ENCODE measurements at places on chromosomes 7 and 10. TPM values are rescaled to one million over a fixed set of nuclear protein-coding genes. Genes with fewer than 3 reads are reported as not detected.

DNA sequence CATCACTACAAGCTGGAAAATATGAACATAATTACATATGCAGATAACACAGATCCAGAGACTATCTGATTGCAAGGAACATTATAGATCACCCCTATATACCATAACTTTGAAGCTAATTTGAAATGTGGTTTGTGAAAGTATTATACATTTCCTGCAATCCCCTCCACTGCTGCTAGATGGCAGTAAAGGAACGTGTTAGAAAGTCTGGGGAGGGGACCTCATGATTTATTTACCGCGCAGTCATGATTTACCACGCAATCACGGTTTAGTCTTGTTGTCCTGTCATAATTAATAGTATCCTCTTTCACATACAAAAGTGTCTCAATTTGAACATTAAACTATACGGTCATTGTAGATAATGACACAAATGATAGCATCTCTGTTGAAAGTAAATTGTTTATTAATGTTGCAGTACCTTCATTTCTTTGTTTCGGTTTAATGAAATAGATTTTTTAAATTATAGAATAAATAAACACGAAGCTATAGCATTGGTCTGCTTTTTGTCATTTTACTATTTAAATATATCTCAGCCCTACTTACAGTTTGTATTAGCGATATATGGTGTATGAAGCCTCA is 145.3 kb upstream of the PRSS1 start:
- DNase-seq: no peak

- no peak for DNase-seq
Observed at GRCh38 chr10:28381466-28381865, 78.6 kb upstream of the MPP7 start.

DNA sequence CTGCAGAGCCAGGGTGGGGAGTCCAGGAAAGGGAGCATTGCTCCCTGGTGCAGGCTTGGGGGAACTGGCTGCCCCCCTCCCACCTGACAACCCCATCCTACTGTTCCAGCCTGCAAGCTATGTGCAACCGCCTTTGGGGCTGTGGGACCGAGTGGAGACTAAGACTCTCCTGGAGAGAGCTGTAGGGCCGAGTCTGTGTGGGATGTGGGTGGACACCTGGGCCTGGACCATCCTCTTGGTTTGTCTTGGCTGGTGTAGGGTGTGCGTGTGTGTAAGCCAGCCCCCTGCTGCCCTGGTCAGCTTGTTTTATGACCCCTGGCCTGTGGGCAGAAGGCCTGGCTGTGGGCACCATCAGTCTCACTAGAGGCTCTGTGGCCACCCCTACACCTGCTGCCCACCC is 1.6 kb upstream of the RAMP3 start:
- no peak for DNase-seq

- no peak for DNase-seq
Observed at GRCh38 chr10:105743343-105744056, 1102.4 kb downstream of the SORCS3 start.

DNA sequence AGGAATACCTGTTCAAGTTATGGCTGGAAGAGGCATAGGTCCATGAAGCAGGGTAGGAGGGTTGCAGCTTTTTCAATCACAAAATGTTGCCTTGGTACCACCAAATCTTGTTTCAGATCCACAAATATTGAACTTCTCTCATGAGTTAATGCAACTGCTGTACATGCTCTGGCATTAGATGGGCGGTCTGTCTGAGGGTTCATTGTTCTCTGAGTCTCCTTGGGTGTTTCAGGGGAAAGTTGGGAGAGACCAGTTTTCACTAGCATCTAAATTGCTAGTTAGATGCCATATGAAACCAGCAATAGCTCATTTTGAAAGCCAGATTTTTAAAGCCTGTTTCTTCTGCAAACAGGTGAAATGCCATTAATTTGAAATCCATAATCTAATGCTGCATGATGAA is 27.8 kb upstream of the ELMO1 start:
- DNase-seq: no peak

DNA sequence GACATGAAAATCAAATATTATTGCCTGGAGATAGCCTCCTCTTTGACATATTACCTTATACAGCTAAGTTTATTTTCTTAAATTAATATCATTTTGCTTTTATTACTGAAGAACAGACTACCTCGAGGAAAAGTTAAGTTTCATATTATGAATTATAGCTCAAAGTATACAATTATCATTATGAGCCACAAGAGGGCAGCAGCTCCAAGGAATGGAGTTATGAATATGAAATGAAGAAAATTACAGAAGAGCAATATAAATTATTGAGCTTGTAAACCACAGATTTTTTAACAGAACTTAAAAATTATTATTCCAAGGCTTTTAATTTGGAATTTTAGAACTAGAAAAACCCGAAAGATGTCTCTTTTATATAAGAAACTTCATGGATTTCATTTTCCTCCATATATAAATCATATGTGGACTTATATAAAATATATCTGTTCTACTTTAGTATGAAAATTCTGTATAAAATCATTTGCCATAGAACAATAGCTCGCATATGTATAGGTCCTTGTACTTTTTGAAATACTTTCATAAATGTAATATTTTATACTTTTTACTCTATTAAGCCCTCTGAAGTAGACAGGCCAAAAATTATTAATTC is 40.1 kb downstream of the IQUB start:
- no peak for DNase-seq

GRCh38 chr10:86413046-86413728 is 46.6 kb upstream of the GRID1 start:
- DNase-seq: no peak

DNA sequence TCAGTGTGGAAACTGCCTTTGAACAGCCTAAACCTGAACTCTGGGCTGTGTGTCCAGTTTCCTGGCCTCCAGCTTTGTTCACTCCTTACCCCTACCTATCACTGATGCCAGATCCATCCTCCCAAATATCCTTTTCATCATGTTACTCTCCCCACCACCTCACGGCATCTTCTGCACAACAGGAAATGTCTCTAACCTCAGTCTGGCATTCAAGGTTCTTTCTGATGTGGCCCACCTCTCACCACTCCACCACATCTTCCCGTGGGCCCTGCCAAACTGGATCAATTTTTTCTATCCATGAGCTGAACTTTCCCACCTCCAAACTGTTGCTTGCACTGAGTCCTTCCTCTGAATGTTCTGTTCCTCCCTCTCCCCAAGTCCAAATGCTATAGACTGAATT is 35.8 kb upstream of the MAP3K8 start:
- no peak for DNase-seq

GRCh38 chr10:81116990-81117389 is 579.3 kb downstream of the SH2D4B start:
- DNase-seq: no peak

DNA sequence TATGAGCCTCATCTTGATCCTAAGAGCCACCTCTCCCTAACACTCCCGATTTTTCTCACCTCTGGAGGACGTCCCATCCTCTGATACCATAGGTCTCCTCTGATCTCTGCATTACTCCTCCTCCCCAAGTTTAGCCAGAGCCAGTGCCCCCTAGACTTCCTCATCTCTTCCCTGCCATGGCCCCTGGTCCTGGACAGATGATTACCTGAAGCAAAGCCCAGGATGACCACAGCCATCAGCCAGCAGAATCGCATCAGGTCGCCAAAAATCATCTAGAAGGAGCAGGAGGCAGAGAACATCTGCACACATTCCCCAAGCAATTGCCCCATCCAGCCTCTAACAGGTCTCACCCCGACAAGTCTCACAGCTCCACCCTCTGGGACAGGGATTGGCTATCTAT is 11.7 kb downstream of the TRPV6 start:
- DNase-seq: no peak

DNA sequence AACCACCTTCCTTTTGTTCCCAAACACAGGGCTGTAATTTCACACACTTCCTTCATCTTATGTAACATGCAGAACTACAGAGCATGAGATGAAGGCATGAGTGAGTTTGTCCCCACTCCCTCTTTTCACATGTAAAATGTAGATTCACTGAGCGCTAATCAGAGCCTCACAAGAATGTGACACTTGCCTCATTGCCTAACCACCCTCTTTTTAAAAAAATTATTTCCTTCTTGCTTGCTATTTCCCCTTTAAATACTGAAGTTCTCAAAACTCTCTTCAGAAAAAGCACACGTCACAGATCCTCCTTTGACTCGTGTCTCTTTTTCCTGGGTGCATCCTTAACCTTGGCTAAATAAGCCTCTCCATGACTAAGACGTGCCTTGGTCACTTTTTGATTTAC is 121.2 kb upstream of the TARP start:
- DNase-seq: no peak

GRCh38 chr7:91033574-91033973 is 230.7 kb upstream of the FZD1 start:
- no peak for DNase-seq

DNA sequence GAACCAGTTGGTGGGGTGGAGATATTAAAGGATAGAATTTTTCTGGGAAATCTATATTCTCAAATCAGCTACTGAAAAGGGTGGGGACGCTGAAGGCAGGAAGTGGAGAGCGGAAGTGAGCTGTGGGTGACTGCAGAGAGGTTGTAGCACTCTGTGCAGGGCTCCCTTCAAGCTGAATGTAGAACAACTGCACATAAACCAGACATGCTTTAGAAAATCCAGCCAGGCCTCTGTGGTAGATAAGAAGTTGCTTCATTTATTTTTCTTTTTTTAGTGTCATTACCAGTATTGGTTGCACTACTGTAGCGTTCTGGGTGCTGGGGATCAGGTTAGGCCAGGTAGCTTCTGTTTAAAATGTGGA is 127.8 kb downstream of the CELF2 start:
- no peak for DNase-seq

GRCh38 chr10:3287572-3288445 is 115.2 kb upstream of the PITRM1 start:
- DNase-seq: no peak

GRCh38 chr10:69620625-69621024 is 9.4 kb upstream of the FAM241B start:
- no peak for DNase-seq

- DNase-seq: no peak
Observed at GRCh38 chr10:118542745-118543144, 52.7 kb downstream of the PRLHR start.

GRCh38 chr7:150965273-150965830 is 12.8 kb downstream of the KCNH2 start:
- DNase-seq: no peak

GRCh38 chr7:34652809-34653208 is 5.2 kb upstream of the NPSR1 start:
- DNase-seq: no peak

DNA sequence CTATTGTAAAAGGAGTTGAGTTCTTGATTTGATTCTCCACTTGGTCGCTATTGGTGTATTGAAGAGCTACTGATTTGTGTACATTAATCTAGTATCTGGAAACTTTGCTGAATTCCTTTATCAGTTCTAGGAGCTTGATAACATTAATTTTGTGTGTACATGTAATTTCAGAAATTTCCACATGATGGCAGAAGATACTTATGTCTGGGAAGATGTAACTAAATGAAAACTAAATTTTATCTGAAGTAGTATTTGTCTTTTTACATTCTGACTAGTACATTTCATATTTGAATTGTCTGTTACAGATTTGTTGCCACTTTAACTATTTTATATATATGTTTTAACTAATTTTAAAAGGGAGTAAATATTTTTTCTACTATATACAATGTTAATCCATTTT is 27.6 kb downstream of the SDHAF3 start:
- DNase-seq: no peak

DNA sequence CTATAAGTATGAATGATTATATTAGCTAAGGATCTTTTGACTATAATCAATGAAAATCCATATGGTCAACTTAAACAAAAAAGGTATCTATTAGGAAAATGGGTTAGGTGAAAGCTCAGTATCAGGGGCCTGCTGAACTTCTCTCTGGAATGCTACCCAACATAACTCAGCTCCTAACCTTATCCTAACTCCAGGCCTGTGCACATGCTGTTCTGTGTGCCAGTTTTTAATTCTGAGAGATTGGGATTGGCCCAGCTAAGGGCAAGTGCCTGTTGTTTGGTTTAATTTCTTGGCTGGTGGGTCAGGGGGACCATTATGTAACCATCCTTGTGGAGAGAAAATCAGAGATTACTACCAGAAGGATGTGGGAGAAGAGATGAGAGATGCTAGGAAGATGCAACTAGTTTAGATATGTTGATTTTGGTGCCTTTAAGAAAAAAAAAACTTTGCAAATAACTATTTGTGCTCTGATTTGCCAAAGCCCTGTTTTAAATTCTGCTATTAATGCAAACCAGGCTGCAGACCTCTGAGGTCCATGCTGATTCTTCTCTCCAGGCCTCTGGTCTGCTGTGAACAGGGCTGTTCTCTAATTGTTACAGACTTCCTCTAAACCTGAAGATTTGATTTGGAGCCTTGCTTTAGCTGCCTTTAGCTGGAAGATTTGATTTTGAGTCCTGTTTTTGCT is 23.9 kb upstream of the HDAC9 start:
- no peak for DNase-seq

DNA sequence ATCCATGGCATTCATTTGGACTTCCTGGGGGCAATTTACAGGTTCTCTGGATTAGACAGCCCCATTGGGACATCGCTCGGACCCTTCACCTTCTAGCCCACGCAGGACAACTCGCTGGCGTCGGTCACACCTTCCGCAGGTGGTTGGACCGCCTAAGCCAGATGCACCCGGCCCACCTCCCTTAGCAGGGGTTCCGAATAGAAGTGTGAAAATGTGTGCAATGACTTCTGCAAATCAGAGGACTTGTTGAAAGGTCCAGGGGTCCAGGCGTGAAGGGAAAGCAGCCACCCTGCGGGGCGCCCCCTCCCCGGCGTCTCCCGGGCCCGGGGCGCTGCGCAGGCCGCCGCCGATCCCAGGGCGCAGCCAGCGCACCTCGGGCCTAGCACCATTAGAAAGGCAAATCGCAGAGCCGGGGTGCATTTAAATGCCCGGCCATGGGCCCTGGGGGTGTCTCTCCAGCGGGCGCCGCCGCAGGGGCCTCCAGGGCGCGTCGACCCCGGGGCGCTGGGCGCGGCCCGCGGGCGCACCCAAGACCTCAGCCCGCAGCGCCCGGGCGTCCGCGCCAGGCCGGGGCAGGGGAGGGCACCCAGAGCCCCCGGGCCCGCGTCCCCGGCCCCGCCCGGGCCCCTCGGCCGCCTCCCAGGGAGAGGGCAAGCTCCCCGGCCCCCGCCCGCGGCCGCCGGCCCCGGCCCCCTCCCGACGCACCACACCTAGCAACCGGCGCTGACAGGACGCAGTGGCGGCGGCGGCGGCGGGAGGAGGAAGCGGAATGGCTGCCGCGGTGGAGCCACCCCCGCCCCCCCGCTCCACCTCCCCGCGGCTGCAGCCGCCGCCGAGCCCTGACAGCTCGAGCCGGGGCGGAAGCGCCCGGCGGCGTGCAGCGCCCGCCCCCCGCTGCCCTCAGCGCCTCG is 1.2 kb downstream of the JAZF1 start:
- peak; percentile 81 for DNase-seq

- DNase-seq: no peak
Observed at GRCh38 chr7:79563821-79564522, 110.5 kb upstream of the MAGI2 start.

The MMD2 gene
- total RNA-seq: 3.7 TPM

The EPHA1 gene
- total RNA-seq: 0.22 TPM

The SYT15B gene
- 12.5 TPM for total RNA-seq

The PSD gene
- total RNA-seq: 1.9 TPM

The LIPJ gene
- 0.13 TPM for total RNA-seq

The PYROXD2 gene
- total RNA-seq: 29.5 TPM

The WBP1L gene
- 66.2 TPM for total RNA-seq

The MEOX2 gene
- 142 TPM for total RNA-seq

Data from sciatic nerve (tissue), 2 donors.